ENCODE measurements at places on chromosomes 16 and 17.
A peak's percentile ranks its signal among the peaks of the same experiment; 100 is the strongest.

GRCh38 chr16:15053904-15054303 lies 2.0 kb downstream of the NTAN1 start:
- no peak for DNase-seq

- peak; percentile 54 for DNase-seq
Measured at GRCh38 chr17:49390548-49391324, 23.9 kb downstream of the PHB1 start.

DNA sequence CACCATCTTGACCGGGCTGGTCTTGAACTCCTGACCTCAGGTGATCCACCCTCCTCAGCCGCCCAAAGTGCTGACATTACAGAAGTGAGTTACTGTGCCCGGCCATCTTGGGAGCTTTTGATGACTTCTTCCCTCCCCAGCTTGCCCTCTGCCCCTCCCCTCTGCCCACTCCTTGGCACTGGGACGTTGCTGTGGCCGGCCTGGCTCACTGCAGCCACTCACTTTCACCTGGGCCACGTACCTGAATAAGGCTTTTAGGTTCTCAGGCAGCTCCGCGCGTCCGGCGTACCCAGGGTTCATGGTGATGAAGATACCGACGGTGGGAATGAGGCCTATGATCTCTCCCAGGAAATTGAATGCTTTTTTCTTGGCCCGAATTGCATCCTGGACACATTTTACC lies 81.6 kb downstream of the DNAH17 start:
- DNase-seq, result no peak

DNA sequence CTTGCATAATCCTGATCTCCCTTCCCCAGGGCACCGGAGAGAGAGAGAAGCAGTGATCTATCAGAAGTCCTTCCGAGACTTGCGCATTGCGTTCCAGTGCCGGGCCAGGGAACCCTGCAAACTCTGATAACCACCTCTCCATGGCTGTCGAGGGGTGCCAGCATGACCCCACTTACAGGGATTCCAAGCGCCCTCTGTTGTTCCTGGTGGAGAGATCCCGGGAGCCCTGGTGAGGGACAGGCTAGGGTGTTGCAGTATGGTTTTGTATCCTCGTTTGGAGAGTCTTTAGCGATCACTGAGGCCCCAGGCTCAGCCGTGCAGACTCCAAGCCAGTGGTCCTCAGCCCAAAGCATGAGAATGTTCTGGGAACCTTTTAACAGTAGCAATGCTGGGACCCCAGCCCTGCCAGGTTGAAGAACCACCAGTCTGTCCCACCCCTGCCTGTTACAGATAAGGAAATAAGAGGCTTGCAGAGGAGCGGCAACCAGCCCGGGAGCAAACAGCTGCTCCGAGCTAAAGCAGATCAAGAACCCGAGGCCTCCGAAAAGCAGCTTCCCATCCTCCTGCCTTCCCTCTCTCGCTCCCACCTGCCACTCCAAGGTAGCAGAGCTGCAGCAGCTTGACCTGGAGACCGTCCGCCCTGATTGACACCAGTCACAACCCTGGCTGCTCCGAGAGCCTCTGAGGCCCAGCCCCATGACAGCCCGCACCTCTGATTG lies 150.3 kb upstream of the RPL38 start:
- no peak for DNase-seq

DNA sequence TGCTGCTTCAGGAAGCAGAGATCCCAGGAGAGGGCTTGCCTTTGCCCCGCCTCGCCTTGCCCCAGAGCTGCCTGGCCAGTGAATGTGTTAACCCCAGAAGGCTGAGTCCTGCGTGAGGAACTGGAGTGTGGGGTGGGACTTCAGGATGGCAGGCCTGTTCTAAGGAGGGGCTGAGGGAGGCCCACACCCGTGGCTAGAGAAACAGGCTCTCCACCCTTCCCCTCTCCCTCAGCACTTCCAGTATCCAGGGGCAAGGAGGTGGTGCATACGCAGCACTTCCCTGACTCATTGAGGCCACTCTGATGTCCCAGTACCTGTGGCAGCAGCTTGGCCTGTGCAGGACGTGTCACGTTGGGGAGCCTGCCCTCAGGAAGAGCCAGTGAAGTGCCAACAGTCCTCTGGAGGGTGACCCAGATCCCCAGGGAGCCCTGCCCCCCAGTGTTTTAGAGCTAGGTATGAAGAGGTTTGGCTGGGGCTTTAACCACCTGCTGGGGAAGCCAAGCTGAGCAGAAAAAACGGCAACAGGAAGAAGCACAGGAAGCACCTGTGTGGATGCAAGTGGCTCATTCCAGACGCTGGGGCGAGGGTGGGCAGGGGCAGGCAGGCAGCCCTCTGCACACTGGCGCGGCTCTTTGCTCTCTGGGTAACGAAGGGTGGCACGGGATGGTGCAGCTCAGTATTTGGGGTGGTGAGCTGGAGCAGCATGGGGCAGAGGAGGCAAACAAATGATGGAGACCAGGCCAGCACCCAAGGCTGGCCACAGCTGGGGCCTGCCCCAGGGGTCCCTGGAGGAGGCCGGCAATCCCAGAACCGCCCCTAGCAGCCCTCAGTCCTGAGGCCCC lies 14.7 kb upstream of the CTCF start:
- no peak for DNase-seq

DNA sequence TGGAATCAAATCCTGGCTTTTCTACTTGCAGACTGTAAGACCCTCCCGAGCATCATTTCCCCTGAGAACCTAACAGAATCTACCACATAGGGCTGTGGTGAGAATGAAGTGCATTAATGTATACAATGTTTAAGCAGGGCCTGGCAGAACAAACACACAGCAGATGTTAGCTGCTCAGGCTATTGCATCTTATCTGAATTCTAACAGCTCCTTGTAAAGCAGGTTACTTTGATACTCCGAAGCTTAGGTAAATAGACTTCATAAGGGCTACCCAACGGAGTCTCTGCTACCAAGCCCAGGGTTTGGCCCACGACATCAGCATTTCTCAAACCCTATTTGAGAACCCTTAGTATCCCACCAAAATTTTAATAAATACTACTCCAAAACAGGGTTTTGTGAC lies 24.4 kb upstream of the NOS2 start:
- DNase-seq, result no peak

DNA sequence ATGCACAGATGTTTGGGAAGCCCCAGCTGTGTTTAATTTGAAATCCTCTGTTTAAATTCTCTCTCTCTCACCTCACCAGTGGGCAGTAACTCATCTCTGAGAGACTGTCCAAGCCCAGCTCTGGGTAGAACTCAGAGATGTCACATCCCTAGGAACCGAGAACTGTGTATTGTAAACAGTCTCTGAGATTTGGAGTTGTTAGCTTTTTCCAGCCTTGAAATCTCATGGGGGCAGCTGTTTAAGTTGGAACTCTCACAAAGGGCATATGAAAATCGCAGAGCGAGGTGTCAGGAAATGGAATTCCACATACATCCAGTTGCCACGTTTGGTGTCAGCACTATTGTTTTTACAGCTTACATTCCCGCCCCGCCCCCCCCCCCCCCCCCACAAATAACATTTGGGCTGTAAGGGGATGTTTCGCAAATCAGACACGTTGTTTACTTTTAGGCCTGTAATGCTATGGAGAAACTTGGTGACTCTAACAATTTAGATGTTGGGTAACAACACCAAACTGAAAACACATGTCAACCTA lies 34.3 kb downstream of the VPS35L start:
- DNase-seq, result peak; percentile 35

DNA sequence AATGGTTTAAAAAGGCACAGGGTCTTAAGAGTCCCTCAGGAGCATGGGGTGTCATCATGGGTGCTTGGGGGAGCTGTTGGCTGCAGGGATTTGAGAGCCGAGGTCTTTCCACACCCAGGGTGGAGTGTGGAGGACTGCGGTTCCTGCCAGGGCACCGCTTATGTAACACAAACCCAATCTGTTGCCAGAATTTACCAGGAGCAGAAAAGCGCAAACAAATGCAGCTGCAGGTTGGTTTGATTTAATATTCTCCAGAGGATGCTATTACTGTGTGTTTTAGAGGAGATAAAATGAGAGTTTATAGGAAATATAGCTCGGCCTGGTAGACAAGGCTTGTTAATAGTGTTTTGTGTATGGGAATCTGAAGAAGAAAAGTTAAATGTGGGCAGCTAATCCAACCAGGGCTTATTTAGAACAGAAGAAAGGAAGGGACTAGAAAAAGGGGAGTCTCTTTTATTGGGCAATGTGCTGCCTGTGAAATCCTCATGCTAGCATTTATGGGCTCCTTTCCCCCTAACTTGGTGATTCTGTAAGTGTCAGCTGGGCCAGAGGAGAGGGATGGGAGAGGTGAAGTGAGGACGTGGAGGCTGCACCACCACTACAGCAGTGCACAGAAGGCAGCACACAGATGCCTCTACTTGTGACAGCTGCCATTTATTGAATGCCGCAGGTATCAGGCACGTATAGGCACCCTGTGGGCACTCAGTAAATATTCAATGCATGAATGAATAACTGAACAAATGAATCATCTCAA lies 174.7 kb downstream of the KATNIP start:
- DNase-seq, result no peak
